ENCODE measurements at places on chromosomes 12 and 14.
A peak's percentile ranks its signal among the peaks of the same experiment; 100 is the strongest.

DNA sequence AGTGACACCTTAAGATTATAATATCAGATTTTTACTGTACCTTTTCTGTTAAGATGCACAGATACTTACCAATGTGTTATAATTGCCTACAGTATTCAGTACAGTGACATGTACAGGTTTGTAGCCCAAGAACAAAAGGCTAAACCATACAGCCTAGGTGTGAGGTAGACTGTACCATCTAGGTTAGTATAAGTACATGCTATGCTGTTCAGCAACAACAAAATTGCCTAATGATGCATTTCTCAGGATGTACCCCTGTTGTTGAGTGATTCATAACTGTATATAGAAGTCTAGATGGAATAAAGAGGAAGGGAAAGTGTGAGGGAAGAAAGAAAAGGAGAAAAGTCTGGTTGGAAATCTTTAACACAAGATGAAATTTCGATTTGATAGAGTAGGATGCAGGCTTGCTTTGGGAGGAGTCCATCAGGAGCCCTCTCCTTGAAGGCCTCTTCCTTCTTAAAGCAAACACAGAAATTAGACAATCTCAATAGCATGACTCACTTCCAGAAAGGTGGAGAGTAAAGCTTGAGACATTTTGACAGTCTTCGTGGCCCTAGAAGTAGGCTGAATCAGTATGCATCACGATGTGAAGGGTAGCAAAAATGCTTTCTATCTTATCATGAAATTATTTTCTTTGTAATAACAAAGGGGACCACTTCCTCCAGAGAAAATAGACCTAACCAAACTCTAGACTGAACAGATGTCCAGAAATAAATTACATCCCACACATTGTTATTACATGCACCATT, 191.5 kb downstream of the SYT1 start:
- no peak for DNase-seq

DNA sequence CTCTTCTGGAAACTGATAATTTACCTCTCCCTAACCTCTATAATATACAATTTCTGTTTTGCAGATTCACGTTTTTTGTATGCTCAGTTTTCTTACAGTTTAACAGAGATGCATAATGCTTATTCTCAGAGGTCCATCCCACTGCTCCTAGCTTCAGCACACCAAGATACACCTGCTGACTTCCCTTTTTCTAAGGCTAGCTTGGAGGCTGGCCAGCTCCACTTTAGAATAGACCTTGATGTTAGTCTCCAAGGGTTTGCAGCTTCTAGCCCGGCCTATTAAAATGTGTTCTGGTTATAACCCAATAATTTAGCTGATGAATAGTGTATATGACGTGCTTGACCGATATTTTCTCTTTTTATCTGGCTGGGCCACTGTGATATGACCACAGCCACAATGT, 261.2 kb downstream of the EGLN3 start:
- DNase-seq, result no peak

GRCh38 chr14:67856827-67857226, 37.2 kb downstream of the RAD51B start:
- no peak for DNase-seq

DNA sequence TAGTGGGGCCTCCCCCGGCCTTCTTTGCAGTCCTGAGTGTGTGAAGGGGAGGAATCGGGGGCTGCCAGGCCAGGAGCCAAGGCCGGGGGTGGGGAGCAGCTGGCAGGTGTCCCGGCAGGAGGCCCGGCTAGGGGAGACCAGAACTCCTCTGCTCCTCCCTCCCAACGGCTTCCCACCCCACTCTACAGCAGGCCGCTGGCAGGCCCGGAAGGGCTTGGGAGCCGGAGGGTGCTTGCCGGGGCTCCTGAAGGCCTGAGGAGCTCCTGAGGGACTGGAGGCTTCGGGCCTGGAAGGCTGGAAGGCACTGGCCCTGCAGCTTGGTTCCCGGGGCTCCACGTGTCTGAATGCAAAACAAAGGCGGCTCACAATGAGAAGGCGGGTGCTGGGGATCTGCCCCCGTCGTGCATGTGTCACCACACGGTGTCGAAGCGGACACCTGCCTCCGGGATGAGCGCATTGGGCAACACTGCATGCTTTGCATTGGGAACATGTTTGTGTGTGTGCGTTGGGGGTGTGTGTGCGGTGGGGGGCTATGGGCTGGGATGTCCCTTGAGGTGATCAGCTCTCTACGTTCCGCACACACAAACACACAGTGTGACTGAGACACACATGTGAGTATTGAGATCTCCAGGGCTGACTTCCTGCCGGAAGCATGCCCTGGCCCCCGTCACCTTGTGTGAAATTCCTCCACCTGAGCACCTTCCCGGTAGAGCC, 30.9 kb upstream of the ANKRD9 start:
- no peak for DNase-seq

DNA sequence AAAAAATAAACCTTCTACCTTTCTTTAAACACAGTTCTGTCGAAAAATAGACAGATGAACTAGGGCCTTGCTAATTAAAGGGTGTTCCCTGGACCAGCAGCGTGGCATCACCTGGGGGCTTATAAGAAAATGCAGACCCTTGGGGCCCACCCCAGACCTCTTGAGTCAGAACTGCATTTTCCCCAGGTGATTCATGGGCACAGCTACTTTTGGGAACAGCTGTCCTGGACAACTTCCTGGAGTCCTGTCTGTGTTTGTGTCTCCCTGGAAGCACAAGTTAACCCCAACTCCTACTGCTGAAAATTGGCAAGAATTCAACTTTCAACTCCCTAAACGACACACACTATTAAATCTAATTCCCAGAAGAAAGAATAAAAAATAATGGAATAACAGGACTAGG, 17.8 kb downstream of the FBLN5 start:
- DNase-seq, result no peak

GRCh38 chr12:3655328-3655900, 97.5 kb downstream of the CRACR2A start:
- DNase-seq, result peak; percentile 60

All from retina (tissue), 1 donor.